ENCODE measurements at places on chromosomes 7 and 10.

DNA sequence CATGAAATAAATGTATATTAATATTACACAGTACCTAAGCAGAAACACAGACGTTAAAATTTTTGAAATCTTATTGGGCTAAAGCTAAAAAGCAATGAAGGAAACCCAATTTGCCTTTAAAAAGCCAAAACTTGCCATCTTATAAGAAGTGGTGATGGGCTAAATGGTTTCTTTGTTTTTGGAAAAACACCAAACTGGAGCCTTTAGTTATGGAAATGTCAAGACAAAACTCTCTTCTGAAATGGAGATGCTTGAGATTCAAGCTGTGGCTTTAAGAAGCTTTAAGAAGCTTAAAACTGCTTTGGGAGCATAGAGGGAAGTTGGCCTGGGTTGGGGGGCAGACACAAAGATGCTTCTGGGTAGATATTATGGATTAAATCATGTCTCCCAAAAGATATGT is 277.0 kb downstream of the GFRA1 start:
- no peak for DNase-seq

DNA sequence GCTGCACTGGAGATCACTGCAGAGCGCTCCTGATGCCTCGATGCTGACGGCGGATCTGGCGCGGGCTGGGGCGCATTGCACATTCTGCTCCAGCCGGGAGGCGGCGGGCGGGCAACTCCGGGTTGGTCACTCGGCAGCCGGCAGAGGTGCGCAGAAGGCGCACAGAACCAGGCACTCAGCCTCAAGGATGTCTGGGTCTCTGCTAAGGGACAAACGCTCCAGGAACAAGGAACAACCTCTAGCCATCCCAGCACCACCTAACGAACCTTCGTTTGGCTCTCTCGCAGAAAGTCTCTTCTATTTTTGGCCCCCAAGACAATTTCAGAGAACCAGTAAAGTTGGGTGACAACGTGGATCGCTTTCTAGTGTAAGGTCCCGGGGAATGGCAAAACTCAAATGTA is 254.6 kb downstream of the OTUD1 start:
- DNase-seq, result peak; percentile 52

DNA sequence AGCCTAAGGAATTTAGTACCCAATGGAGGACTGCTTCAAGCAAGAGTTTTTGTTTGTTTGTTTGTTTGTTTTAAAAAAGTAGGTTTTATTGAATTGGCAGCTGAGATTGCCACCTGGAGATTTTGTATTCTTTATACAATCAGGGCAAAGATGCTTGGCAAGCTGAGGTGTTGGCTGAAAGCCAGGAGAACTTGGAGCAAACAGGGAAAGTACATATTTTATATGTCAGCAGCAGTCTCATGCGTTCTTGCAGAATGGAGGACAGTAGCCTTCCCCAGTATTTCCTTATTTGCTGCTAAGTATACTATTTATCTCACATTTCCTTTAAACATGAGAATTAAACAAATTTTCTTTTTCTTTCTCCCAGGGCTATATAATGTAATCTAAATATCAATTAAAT is 22.6 kb upstream of the ICA1 start:
- no peak for DNase-seq

DNA sequence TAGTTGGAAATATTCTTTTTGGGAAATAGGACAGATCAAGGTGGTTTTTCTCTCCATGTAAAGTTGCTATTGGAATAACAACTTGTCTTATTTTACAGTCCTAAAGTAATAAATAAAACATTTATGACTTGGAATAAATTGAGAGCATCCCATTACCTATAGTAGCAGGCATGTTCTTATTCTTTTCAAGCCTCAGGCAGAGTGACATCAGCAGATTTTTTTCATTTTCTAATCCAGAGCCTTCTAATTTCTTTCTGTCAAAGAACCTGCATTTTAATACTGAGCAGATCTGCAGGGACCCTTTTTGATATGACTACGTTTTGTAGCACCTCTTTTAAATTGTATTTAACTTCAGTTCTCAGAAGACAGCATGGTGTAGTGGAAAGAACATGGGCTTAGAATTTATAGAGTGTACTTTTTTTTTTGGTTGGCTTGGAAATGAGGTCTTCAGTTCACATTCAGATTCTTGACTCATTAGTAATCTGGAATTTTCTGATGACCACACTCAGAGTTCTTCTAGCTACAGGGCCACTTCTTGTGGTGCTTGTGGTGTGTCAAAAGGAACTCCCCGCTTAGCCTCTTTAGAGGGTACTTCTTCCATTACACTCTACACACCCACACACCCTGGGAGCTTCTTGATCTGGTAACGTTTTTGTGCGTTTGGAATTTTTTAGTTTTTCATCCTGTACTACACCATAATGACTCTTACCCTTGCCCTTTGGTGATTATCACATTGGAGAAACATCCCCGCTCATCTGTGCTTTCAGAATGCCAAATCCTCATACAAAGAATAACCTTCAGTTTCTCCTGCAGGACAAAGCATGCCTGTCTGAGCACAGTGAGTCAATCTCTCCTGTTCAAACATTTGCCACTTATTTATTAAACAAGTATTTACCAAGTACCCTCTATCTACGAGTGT is 34.6 kb downstream of the AGK start:
- no peak for DNase-seq

- DNase-seq, result no peak
These were observed 3.5 kb downstream of the NOBOX start for GRCh38 chr7:144399946-144400345.

GRCh38 chr7:137825489-137825888 is 21.3 kb downstream of the DGKI start:
- no peak for DNase-seq

Measured in right kidney (tissue), 9 donors.